Activated CD8-positive, alpha-beta T cell treated with anti-CD3 and anti-CD28 coated beads, Interleukin-2, amount 10 ng/mL, durations not matched to agents 7 days and 5 days (primary cell): ENCODE measurements at places on chromosomes 3 and 15. TPM values are rescaled to one million over a fixed set of nuclear protein-coding genes. Genes with fewer than 3 reads are reported as not detected.

DNA sequence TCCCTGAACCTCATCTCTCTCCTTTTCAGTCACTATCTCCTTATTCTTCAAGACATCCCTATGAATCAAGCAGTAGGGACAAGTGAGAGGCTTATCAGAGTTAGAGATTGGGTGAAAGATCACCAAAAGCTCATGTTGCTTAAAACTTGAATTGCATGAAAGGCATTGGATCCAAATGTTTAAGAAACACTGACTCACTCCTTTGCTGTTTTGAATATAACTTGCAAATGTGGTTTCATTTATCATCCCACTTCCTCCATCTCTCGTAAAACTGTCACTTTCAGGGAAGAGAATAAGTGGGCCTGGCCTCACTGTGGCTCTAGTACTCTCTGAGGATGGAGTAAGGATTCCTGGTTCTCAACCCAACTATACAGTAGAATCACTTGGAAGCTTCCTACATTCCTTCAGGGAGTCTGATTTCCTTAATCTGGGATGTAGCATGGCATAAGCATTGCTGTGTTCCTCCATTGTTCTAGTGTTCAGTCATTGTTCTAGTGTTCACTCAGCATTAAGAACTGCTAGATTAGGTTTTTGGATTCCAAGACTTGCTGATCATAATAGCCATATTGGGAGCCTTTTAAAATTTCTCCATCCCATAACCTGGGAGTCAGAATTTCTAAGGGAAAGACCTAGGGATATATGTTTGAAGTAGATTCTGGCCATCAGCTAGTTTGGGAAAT, 171.8 kb downstream of the TMEM108 start:
- no peak for DNase-seq

SETMAR gene
- 10.2 TPM for total RNA-seq

- DNase-seq, result no peak
Observed at GRCh38 chr15:27865323-27865922, 233.7 kb downstream of the OCA2 start.

STRC gene
- total RNA-seq, result 0.52 TPM

CSTA gene
- total RNA-seq, result not detected

DNA sequence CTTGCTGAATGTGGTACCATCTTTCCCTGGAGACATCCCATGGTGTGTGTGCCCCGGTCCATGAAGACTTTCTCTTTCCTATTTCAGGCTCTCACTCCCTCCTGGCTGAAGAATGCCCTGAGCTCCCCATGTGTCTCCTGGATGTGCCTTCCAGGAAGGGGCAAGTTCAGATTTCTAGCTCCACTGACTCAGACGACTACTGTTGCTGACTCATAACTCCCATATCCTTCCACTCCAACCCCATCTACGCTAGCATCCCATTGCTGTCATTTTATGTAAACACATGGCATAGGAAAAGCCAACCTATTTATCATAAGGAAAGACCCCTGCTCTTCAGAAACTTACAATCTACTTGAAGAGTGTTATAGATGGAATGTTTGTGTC, 95.0 kb downstream of the ADCY5 start:
- DNase-seq, result no peak
